Right ventricle myocardium inferior (tissue), 1 donor: ENCODE measurements at places on chromosomes 1 and 21. TPM values are rescaled to one million over a fixed set of nuclear protein-coding genes. Genes with fewer than 3 reads are reported as not detected.

ERG gene
- 18.1 TPM for total RNA-seq

GUCA2B gene
- total RNA-seq: not detected

UMODL1 gene
- not detected for total RNA-seq

TUT4 gene
- total RNA-seq: 32.7 TPM

AUNIP gene
- not detected for total RNA-seq
